ENCODE measurements at places on chromosomes 13 and 19.

- DNase-seq = no peak
Observed at GRCh38 chr13:114064450-114065140, 67.8 kb downstream of the RASA3 start.

DNA sequence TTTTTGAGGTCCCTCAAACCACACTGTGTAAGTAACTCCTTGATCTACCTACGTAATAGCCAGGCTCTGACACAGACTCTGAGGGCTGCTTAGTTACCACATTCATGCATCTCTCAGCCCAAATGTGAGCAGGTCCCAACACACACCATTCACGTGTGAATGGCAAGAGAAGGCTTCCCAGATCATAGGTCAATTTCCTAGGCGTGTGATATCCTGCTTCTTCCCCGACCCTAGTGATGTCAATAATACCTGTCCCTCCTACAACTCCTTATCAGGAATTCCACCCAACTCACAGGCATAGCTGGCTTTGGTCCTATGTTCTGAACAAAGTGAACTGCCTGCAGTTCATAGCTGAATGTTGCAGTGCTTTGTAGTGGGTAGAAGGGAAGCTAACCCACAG lies 334.5 kb downstream of the RFC3 start:
- no peak for DNase-seq

DNA sequence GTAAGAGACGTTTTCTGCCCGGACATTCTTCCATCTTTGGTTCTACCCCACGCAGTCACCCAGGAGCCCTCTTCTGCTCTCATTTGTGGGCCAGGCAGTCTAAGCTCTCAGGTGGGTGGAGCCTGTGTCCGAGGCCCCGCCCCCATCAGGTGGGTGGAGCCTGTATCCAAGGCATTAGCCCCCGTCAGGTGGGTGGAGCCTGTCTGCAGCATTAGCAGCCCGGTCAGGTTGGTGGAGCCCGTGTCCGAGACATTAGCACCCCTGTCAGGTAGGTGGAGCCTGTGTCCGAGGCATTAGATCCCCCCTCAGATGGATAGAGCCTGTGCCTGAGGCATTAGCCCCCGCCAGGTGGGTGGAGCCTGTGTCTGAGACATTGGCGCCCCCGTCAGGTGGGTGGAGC lies 45.5 kb upstream of the C13orf46 start:
- no peak for DNase-seq

DNA sequence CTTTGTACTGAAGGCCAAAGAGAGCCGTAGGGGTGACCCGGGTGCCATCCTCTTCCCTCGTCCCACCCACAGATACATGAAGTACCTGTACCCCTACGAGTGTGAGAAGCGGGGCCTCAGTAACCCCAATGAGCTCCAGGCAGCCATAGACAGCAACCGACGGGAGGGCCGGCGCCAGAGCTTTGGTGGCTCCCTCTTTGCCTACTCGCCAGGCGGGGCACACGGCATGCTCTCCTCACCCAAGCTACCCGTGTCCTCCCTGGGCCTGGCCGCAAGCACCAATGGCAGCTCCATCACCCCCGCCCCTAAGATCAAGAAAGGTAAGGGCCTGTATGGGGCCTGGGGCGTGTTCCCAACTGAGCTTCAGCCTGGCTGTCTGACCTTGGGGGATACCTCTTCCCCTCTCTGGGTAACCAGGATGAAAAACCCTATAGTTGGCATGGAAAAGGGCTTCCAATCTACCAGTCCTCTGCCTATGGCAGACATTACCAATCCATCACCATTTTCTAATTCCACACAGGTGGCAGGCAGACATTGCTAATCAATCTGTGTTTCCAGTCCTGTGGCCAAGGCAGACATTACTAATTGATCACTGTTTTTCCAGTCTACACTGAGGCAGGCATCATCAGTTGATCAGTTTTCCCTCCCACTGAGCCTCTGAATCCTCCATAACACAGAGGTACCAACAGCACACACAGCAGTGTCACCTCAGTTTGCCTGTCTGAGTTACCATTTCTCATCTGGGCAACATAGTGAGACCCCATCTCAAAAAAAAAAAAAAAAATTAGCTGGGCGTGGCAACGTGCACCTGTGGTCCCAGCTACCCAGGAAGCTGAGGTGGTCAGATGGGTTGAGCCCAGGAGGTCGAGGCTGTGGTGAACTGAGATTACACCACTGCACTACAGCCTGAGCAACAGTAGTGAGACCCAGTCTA lies 19.1 kb upstream of the WDR18 start:
- DNase-seq = no peak

- no peak for DNase-seq
Observed at GRCh38 chr19:21133633-21134032, 8.2 kb upstream of the ZNF431 start.

GRCh38 chr13:110593430-110594130 lies 21.8 kb upstream of the NAXD start:
- peak; percentile 46 for DNase-seq

DNA sequence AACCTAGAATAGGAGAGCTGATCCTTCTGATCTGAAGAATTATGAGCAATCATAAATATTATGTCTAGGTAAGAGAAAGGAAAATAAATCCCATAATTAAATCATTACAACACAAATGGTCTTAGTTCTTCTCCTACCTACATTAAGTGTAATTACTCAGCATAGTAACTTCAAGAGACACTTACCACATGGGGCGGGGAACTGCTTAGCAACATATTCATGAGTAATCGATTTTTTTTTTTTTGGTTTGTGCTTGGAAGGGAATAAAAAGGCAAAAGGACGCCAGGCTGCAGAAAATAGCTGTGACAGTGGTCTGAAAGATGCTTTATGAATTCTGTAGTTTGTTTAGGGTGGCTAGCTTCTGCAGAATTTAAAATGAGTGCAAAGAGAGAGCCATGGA lies 103.3 kb upstream of the HTR2A start:
- DNase-seq = no peak

Data from activated CD4-positive, alpha-beta T cell treated with anti-CD3 and anti-CD28 coated beads, Interleukin-2, Interleukin-4, amounts not matched to agents 100 ng/mL and 50 ng/mL, durations not matched to agents 16 hours and 8 hours (primary cell).